ENCODE measurements at places on chromosomes 5 and 9.

- peak; percentile 90 for DNase-seq
These were observed 8.3 kb upstream of the TBC1D2 start for GRCh38 chr9:98263482-98264357.

GRCh38 chr5:107853031-107853430, 182.3 kb upstream of the EFNA5 start:
- no peak for DNase-seq

DNA sequence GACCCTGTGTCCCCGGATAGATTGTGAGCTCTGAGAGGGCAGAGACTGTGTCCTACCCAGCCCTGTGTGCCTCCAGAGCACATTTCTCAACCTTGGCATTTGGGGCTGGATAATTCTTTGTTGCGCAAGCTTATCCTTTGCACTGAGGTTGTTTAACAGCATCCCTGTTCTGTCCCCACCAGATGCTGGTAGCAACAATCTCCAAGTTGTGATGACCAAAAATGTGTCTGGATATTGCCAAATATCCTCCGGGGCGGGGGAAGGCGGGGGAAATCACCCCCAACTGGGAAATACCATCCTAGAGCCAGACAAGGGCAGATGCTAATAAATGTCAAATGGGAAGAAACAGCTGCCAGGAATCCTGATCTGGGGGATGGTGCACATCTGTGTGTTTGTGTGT, 24.0 kb upstream of the TNIP1 start:
- DNase-seq = no peak

DNA sequence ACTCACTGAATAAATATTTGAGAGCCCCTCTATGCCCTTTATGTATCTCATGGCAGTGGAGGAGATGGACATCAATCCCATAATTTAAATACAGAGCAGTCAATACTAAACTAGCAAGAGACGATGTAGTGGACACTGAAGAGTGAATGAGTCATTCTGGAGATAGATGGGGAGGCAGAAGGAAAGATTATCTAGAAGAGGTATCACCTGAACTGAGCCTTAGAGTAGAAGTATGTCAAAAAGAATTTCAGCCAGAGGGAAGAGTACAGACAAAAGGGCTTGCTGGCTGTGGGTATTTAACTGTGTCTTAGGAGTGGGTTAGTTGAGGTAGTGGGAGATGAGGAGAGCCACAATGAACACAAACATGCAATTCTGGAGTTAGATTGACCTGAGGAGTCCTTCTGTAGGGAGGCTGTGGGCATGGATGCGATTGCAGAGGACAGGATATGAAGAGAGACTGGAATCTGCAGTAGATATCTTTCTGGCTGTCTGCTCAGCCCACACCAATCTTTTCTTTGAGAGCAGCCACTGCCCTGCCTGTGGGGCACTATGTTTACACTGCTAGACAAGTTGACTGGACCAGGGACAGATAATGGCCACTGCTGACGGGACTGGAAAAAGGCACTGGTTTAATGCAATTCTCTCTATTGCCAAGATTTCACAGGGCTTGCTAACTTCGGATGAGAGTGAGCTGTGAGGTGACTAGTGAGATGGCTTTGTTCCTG, 63.9 kb upstream of the NR5A1 start:
- DNase-seq = no peak

GRCh38 chr5:3375586-3376311, 219.9 kb upstream of the IRX1 start:
- no peak for DNase-seq

DNA sequence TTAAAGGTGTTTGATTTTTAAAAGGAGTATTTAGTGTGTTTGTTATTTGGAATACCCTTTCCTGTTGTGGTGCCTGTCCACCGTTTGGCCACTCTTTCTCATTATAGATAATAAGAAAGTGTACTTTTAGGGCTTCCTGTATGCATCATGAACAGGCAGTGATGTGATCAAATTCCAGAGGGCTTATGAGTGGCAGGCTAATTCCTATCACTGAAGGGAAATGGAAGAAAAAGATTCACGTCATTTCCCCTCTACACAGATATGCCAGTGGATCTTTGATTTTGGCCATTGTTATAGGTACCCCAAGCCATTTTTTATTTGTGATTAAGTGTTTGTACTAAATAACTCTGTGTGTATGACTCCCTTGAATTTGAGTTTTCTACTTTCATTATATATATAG, 37.1 kb downstream of the RPS6 start:
- DNase-seq = no peak

- no peak for DNase-seq
These were observed 27.2 kb downstream of the CCDC69 start for GRCh38 chr5:151196556-151197290.

DNA sequence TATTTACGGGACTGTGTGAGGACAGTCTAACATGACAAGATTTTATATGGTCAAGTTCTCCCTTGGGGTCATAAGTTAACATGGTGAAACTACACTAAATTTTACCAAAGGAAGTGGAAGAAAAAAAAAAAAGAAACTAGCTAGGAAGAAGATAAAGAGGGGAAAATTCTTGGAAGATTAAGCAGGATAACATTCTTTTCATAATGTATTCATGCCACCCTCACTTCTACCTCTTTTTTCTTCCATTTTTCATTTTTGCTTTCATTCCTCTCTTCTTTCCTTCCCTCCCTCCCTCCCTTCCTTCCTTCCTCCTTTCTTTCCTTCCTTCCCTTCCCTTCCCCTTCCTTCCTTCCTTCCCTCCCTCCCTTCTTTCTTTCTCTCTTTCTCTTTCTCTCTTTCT, 254.6 kb downstream of the RFX3 start:
- no peak for DNase-seq

DNA sequence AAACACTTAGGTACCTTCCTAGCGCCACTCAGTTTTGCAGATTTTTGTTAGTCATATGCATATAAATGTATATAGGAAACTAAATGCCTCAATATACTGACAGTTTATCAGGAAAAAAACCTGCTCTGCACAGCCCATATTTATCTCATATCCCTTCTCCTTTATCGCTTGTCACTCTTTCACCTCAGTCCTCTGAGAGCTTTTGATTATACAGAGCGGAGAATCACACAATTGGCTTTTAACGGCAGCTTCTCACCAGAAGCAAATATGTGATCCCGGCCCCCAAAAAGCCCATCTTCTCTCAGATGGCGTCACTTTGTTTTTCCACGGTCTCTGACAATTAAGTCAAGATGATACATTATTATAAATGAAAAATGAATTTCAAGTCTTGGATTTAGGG, 362.6 kb downstream of the DNAH5 start:
- DNase-seq = no peak

DNA sequence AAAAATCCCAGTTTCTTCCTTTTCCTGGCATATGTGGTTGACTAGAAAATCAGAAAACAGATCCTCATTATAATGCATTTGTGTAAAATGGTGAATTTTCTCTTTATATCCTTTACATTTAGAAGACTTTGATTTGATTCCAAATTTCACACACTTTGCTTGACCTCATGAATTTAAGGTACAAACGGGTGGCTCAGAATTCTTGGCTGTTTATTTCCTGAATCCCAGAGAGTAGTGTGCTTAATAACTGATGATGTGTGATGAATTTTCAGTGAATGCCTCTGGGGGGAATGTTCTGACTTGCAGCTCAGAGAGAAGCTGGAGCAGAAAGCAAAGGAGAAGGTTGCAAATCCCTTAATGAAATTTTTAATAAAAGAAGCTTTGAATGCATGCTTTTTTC, 126.8 kb downstream of the SPATA31D1 start:
- DNase-seq = no peak

DNA sequence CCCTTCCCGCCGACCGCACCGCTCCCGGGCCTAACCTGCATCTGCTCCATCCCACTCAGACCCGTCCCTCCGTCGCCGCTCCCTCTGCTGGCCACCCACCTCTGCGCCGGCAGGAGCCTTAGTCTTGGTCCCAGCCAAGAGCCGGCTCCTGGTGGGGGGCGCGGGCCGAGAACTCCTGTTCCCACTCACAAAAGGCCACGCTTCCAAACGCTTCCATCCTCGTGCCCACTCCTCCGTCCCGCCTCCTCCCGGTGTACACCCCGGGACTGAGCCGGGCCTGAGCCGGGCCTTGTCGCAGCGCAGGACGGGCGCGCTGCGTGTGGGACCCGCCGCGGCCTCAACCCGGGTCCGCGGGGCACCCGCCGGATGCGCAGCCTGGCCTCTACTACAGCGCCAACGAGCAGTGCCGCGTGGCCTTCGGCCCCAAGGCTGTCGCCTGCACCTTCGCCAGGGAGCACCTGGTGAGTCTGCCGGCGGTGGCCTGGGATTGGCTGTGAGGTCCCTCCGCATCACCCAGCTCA, 7.5 kb downstream of the ADAMTS13 start:
- no peak for DNase-seq

- DNase-seq = no peak
These were observed 31.2 kb downstream of the KCNMB1 start for GRCh38 chr5:170357955-170358444.

- DNase-seq = no peak
These were observed 60.2 kb upstream of the NFIL3 start for GRCh38 chr9:91483835-91484234.
